ENCODE measurements at places on chromosomes 7 and 10.

GRCh38 chr10:30353851-30354250, 4.8 kb upstream of the MTPAP start:
- DNase-seq = peak; percentile 6

DNA sequence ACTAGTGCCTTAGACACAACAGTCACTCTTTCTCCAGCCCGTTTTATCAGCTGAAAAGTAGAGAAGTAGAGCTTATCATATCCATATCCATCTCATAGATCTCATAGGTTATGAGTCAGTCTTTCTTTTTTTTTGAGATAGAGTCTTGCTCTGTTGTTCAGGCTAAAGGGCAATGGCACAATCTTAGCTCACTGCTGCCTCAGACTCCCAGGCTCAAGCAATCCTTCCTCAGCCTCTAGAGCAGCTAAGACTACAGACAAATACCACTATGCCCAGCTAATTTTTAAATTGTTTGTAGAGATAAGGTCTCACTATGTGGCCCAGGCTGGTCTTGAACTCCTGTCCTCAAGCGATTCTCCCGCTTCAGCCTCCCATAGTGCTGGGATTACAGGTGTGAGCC, 2.5 kb upstream of the PARD3 start:
- no peak for DNase-seq

- no peak for DNase-seq
Observed at GRCh38 chr7:129469930-129470329, 32.4 kb upstream of the SMKR1 start.

- DNase-seq = no peak
Observed at GRCh38 chr10:63703740-63704345, 182.6 kb downstream of the REEP3 start.

- DNase-seq = no peak
Observed at GRCh38 chr7:97015279-97015678, 9.4 kb downstream of the DLX5 start.

DNA sequence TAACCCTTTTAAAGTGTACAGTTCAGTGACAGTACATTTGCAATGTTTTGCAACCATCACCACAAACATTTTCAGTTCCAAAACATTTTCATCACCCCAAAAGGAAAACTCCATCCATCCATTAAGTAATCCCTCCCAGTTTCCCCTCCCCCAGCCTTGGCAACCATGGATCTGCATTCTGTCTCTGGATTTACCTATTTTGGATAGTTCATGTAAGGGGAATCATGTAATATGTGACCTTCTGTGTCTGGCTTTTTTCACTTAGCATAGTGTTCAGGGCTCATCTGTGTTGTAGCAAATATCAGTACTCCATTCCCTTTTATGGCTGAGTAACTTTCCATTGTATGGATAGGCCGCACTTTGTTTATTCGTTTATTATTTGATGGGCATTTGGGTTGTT, 13.0 kb downstream of the PALD1 start:
- DNase-seq = no peak

DNA sequence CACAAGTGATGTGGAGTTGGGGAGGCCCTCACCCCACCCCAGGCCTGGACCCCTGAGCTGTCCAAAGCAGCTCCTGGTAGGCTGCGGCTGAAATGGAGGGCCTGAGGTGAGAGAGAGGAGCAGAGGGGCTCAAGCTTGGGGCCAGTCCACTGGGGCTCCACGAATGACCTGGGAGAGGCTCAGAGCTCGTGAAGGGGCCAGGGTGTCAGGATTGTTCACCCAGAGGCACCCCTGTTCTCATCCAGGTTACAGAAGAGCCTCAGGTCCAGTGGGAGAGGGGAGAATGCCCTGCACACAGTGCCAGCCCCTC, 102.2 kb upstream of the RET start:
- no peak for DNase-seq

GRCh38 chr7:101206665-101207042, 5.8 kb upstream of the MOGAT3 start:
- no peak for DNase-seq

GRCh38 chr10:126247446-126247975, 140.8 kb downstream of the ADAM12 start:
- DNase-seq = no peak

DNA sequence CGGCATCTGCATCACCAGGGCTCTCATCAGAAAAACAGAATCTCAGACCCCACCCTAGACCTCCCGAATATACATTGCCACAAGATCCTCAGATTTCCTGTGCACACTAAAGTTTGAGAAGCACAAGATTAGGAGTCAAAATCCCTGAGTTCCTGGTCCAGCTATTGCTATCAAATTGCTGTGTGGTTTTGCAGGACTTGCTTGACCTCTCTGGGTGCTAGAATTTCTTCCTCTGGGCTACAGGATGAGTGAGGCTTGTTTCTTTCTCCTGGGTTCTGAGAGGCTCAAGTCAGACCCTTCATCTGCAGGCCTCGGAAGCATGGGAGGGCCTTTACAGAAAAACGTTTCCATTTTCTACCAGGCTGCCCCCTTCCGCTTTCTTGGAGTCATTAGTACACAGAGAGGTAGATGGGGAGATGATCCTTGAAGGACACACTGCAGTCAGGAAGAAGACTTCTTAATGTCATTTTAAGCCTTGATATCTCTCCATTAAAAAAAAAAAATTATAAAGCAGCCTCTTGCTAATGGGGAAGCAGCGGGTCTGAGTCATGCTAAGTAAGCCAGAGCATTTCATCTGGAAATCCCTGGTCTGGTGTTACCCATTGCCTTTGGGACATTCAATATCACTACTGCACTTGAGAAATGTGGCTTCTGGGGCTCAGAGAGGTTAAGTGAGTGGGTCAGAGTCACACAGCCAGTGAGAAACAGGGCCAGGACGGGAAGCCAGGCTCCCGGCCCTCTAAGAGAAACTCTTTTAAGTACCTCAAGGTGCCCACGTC, 173.5 kb downstream of the KCNMA1 start:
- DNase-seq = no peak

DNA sequence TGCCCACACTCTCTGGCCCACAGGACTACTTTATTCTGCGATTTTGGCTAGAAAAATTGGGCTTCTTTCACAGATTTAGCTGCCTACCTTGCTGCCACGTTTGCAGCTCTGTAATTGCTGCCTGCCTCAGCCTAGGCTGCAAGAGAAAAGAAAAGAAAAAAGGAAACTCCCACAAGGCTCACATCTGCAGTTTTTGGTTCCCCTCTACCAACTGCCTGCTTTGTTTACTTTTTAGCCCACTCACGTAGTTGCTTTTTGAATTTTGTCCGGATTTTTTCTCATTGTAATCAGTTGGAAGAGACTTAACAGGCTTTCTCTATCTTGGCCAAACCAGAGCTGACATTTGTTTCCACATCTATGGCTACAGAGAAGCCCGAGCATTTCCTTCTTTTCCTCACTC, 24.3 kb downstream of the SUN3 start:
- no peak for DNase-seq

DNA sequence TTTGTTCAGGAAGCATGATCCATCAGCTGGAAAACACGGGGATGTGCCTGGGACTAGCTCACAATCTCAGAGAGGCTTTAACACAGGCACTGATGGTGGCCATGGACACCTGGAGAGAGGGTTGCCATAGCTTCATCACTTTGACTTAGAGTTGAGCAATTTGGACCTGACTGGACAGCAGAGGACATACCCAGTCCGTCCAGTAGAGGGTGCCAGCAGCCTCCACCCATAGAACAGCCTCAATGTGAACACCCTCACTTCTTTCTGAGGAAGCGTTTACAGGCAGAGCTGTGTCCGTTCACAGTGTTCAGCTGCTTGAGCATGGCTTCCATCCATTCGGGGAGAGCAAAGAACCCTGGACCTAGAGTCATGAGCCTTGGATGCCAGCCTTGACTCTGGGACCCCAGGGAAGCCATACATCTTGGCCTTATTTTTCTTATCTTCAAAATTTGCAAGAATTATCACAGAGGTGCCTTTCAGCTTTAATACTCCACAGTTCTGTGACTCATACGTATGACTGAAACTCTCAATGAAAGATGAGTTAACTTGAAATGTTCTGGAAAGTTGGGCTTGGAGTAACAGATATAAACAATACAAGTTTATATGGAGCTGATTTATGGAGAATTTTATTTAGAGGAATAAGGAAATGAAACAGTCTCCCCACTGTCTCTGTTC, 302.9 kb upstream of the PODXL start:
- DNase-seq = peak; percentile 21

- DNase-seq = no peak
Observed at GRCh38 chr7:77368974-77369373, 47.2 kb downstream of the GSAP start.

GRCh38 chr7:2853147-2853546, 9.0 kb upstream of the GNA12 start:
- DNase-seq = no peak

DNA sequence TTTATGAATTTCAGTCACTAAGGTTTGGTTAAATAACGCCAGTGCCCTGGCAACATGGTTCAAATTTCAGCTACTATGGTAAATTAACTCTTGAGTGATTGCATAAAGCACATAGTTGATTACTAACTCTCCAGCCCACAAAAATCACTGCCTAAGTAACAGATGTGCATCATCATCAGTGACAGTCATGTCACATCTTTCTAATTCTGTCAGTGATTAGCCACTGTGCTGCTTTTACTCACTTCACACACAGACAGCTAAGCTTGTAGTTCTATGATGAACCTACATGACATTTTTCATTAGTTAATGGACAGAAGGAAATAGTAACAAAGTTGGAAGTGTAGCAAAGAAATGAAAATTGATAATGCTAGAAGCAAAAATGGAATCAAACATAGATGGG, 108.9 kb downstream of the DNAH11 start:
- no peak for DNase-seq

DNA sequence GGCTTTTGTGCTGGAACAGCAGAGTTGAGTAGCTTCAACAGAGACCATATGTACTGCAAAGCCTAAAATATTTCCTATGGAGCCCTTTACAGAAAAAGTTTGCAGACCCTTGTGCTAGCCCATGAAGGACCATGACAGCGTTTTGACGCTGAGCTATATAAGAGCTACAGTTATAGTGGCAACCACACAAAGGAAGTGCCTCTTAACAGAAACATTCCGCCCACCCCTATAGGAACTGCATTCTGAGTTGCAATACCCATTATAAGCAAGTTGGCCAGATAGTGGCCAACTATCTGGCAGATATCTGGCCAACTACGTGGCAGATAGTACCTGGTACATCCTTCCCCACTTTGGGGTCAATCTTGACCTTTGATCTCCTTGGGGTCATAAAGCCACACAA, 47.5 kb upstream of the DMBT1 start:
- no peak for DNase-seq

- DNase-seq = no peak
Observed at GRCh38 chr7:90216080-90216674, 4.6 kb downstream of the STEAP2 start.

DNA sequence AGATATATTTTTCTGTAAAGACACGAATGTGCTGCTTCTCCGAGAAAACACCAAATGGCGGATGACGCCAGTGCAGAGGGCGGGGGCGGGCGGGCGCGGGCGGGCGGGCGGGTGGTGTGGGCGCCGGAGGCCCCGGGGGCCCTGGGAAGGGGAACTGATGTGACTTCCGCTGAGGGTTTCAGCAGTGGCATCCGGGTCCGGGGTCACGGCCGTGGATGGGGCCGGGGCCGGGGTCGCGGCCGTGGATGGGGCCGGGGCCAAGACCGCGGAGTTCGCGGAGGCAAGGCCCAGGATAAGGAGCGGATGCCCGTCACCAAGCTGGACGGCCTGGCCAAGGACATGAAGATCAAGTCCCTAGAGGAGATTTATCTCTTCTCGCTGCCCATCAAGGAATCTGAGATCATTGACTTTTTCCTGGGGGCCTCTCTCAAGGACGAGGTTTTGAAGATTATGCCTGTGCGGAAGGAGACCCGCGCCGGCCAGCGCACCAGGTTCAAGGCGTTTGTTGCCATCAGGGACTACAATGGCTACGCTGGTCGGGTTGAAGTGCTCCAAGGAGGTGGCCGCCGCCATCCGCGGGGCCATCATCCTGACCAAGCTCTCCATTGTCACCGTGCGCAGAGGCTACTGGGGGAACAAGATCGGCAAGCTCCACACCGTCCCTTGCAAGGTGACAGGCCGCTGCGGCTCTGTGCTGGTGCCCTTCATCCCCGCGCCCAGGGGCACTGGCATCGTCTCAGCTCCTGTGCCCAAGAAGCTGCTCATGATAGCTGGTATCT, 20.3 kb upstream of the IGF2BP3 start:
- peak; percentile 40 for DNase-seq

GRCh38 chr7:121744319-121744718, 128.6 kb upstream of the PTPRZ1 start:
- no peak for DNase-seq

GRCh38 chr7:86778271-86778670, 134.6 kb downstream of the GRM3 start:
- no peak for DNase-seq

GRCh38 chr10:114061148-114061547, 17.5 kb downstream of the ADRB1 start:
- DNase-seq = no peak

DNA sequence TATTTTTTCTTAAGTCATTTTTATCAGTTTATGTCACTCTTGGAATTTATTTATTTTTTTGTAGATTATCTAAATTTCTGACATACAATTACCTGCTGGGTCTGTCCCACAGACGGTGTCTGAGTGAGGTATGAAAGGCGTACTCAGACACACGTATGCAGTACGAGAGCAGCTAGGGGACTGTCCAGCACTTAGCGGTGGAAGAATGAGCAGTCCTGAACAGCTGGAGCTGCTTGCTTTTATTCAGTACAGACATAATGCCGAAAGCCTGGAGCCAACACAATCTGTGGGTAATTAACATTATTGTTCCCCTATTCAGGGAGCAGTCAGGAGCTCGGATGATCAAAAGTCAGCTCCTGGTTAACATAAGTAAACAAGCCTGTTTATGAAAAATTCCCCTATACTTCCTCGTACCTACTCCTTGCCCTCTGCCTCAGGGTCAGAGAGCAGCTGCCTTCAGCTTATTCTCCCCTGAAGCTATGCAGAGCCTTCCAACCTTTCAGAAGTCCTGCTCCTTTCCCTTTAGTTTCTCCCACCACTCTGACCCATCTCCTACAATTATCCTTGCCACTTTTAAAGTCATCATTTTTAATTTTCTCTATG, 488.0 kb upstream of the POM121L12 start:
- DNase-seq = no peak

DNA sequence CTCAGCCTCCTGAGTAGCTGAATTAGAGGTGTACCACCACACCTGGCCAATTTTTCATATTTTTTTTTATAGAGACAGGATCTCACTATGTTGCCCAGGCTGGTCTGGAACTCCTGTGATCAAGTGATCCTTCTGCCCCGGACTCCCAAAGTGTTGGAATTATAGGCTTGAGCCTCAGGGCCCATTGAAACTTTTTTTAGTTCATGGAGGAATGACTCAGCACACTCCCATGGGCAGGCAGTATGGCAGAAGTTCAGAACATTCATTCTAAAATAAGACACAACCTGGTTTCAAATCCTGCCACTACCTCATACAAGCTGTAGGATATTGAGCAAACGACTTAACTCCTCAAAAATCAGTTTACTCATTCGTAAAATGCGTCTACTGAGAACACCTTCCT, 320.4 kb upstream of the SP8 start:
- DNase-seq = no peak

DNA sequence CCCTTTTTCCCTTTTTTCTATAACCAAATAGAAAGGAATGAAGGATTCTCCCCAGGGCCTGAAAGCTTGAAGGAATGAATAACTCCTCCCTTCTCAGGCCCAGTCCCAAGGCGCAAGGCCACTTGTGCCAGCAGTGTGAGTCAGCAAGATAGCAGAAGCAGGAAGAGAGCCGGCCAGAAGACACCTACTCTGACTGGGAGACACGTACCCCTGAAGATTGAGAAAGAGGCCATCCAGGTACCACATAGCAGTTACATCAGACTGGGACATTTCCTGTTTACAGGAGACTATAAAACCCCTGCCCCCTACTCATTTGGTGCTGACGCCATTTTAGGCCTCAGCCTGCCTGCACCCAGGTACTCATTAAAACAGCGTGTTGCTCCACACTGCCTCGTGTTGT, 65.5 kb downstream of the LRRC17 start:
- DNase-seq = no peak
